GOT3 (cell line): ENCODE measurements at places on chromosomes 12 and 14.

DNA sequence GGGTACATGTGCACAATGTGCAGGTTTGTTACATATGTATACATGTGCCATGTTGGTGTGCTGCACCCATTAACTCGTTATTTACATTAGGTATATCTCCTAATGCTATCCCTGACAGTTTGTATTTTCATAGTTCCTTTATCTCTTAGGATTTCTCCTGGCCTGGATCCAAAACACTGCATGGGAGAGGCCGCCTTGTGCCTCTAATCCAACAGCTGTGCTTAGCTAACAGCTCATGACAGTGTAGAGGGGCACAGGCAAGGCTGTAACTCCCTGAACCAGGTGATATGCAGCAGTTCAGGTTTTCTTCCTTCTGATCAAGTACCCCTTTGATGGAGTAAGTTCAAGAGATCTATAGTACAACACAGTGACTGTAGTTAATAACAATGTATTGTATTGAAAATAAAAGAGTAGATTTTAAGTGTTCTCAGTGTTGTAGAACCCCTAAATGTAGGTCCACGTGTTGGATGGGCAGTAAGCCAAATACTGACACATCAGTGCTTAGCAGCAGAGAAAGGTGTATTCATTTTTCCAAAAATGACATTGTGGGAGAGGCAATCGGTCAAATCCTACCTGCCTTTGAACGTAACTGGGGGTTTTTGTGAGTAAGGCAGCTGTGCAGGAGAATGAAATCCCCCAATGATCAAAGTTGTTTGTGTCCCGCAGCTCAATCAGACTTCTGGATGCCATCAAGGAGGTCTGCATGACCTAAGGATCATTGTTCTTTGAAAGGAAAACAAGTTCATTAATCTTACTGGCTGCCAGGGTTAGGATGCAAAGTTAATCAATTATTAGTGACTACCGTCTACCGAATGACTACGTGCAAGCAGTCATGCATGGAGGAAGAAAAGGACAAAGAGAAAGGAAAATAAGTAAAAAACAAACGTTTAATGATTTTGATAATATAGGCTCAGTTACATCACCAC lies 89.3 kb upstream of the FGD4 start:
- DNase-seq, result no peak

DNA sequence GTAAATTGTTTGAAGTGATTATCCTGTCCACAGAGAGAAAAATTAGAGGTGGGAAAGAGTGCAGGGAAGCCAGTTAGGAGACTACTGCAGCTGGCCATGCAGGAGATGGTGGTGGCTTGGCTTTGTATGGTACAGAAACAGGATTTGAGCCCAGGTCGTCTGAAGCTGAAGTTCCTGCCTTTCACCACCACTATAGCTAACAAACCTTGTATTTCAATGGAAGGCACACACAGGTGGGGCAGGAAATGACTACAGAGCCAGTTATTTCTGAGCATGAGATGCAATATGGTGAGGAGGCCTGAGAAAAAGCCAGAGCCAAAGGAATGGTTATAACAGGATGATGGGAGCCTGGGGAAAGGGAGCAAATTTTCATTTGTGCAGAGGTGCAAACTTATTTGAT lies 103.9 kb downstream of the BTG1 start:
- no peak for DNase-seq

DNA sequence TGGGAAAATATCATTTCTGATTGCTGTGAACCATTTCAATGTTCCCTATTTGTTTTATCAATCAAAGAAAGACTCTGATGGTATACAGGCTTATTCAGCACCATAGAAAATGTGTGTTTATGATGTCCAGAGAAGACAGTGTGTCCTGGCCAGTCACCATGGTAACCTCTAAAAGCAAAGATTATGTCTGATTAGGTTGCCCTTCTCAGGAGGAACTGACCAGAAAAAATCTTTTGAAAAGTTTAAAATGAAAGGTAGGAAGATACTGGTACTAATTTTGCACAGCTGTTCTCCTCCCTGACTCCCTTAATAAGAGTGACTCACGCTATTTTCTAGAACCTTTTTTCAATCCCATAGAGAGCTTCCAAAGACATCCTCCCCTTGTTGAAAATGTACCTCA lies 391.8 kb upstream of the DCN start:
- DNase-seq, result no peak

DNA sequence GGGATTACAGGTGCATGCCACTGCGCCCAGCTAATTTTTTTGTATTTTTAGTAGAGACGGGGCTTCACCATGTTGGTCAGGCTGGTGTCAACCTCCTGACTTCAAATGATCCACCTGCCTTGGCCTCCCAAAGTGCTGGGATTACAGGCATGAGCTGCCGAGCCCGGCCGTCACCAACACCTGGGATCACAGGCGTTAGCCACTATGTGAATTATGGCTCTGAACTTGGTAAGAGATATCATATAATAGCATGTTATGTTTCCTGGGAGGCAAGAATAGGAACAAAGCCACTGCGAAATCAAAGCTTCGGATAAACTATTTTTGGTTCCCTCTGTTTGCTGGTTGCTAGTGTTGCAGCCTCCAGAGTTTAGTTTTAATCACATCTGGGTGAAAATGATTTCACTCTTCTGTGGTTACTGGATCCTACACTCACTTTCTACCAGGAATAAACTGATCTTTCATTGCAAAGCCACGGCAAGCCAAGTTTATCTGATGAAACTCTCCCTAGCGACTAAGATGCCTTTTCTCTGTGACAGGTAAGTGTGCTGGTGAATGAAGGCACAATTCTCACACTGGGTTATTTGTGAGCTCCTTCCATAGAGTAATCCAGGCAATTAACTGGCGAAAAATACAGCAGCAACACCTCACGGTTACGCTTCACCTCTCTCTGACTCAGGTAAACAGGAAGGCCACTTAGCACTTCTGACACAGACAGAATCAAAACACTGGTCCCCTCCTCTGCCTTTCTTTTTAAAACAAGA lies 16.7 kb downstream of the SNRNP35 start:
- no peak for DNase-seq
